ENCODE measurements at places on chromosomes 1 and 21.

DNA sequence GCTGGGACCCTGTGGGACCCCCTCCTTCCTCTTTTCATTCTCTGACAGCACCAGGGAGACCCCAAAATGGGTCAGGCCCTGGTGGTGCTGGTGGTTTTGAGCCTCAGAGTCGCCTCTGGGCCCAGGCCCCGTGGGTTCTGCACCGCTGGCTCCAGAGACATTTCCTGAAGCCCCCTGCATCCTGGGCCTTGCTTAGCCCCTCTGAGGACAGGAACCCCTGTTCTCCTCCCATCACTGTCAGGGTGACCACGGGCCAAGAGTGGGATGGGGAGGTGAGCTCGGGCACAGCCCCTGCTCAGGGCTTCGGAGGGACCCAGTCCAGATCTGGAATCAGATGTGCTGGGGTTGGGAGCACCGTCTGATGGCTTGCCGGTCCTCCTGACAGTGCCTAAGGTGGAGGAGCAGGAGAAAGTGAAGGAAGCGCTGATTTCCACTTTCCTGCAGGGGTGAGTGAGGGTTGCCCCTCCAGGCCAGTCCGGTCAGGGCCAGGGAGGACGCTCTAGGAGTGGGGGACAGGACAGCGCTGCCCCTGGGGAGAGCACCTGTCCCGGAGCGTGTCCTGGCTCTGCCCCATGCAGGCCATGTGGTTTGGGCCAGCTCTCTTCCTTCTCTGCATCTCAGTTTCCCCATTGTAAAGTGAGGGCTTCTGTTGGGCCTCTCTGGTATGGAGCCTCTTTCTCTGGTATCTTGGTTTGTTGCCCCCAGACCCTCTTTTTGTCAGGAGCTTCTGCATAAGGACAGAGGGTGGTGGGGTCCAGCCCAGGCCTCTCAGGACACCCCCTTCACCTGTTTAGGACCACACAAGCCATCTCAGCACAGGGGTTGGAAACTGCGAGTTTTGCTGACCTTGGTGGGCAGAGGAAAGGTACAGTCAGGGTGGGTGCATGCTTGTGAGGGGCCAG lies 71.0 kb downstream of the TRIM11 start:
- no peak for DNase-seq

GRCh38 chr1:228735871-228736586 lies 750 bp downstream of the RHOU start:
- DNase-seq: no peak

- DNase-seq: no peak
Observed at GRCh38 chr1:49052102-49052501, 275.4 kb upstream of the BEND5 start.

DNA sequence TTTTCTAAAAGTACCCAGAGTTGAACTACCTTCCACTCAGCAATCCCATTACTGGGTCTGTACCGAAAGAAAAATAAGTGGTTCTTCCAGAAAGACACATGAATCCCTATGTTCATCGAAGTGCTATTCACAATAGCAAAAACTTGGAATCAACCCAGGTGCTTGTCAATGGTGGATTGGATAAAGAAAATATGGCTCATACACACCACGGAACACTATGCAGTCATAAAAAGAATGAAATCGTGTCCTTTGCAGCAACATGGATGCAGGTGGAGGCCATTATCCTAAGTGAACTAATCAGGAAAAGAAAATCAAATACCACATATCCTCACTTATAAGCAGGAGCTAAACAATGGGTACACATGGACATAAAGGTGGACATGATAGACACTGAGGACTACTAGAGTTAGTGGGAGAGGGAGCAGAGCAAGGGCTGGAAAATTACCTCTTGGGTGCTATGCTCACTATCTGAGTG lies 32.9 kb upstream of the JUN start:
- no peak for DNase-seq

- no peak for DNase-seq
Observed at GRCh38 chr1:27630859-27631491, 4.0 kb downstream of the FGR start.

GRCh38 chr1:214380396-214380795 lies 99.4 kb downstream of the SMYD2 start:
- DNase-seq: no peak

- no peak for DNase-seq
Observed at GRCh38 chr1:3372317-3372716, 82.1 kb upstream of the ARHGEF16 start.
